CD4-positive, alpha-beta T cell (primary cell): ENCODE measurements at places on chromosomes 5 and 9. TPM values are rescaled to one million over a fixed set of nuclear protein-coding genes. Genes with fewer than 3 reads are reported as not detected.

The EXD3 gene
- 14.9 TPM for total RNA-seq

The B4GALT1 gene
- 77.0 TPM for total RNA-seq

The UBE2B gene
- 225 TPM for total RNA-seq

The MELK gene
- total RNA-seq: 0.47 TPM

The BAAT gene
- not detected for total RNA-seq

The ITGA2 gene
- total RNA-seq: 0.11 TPM

The UBE2QL1 gene
- total RNA-seq: 0.45 TPM

The MYMK gene
- total RNA-seq: not detected

The SELENOP gene
- total RNA-seq: 0.36 TPM

The OLFM1 gene
- not detected for total RNA-seq

The PLEKHG4B gene
- 0.36 TPM for total RNA-seq

The SLC34A3 gene
- not detected for total RNA-seq

The TAF11L5 gene
- not detected for total RNA-seq

The IRX4 gene
- not detected for total RNA-seq

The C9orf50 gene
- total RNA-seq: not detected

The CYSRT1 gene
- total RNA-seq: 0.42 TPM

The TMOD1 gene
- total RNA-seq: 0.20 TPM

The LRRC70 gene
- 7.3 TPM for total RNA-seq

The RASGRF2 gene
- total RNA-seq: 21.9 TPM

The MCC gene
- total RNA-seq: 3.3 TPM

The ABCA2 gene
- total RNA-seq: 80.1 TPM

The HTR1A gene
- not detected for total RNA-seq

The LCN9 gene
- not detected for total RNA-seq

The PDE6A gene
- not detected for total RNA-seq

The PCDHB16 gene
- not detected for total RNA-seq

The PCDHA4 gene
- not detected for total RNA-seq

The FBXL7 gene
- not detected for total RNA-seq

The SLC25A2 gene
- not detected for total RNA-seq

The LEAP2 gene
- total RNA-seq: 0.30 TPM

The WDR5 gene
- total RNA-seq: 14.9 TPM

The TLX3 gene
- not detected for total RNA-seq

The PPP3R2 gene
- total RNA-seq: not detected

The C9orf152 gene
- total RNA-seq: not detected

The PDZD2 gene
- 1.3 TPM for total RNA-seq

The PCDHGB3 gene
- 0.11 TPM for total RNA-seq

The SPDL1 gene
- total RNA-seq: 5.6 TPM

The SH3TC2 gene
- total RNA-seq: not detected

The ACSL6 gene
- 17.6 TPM for total RNA-seq

The SLC24A2 gene
- not detected for total RNA-seq

The ZNF367 gene
- total RNA-seq: 6.7 TPM

The TMEM8B gene
- 8.9 TPM for total RNA-seq

The SPINK13 gene
- not detected for total RNA-seq

The SH3GL2 gene
- total RNA-seq: not detected

The SPATA31C1 gene
- total RNA-seq: not detected

The C5orf63 gene
- 5.1 TPM for total RNA-seq

The FAM153A gene
- 115 TPM for total RNA-seq

The FOXD4L5 gene
- total RNA-seq: not detected

The AIF1L gene
- not detected for total RNA-seq

The PRLR gene
- not detected for total RNA-seq

The CSF2 gene
- total RNA-seq: not detected
